Osteocyte (in vitro differentiated cells): ENCODE measurements at places on chromosomes 1 and 21. TPM values are rescaled to one million over a fixed set of nuclear protein-coding genes. Genes with fewer than 3 reads are reported as not detected.
A peak's percentile ranks its signal among the peaks of the same experiment; 100 is the strongest.

- peaks cover 14% of the 10 kb centered on the region for H3K4me1 ChIP-seq
- DNase-seq = no peak
- H3K4me3 ChIP-seq = no peak overlapping the region
- peaks cover 49% of the 10 kb centered on the region for H3K36me3 ChIP-seq
Observed at GRCh38 chr1:33298623-33299277, 22.1 kb downstream of the A3GALT2 start.

- H3K4me3 ChIP-seq = no peak overlapping the region
- no peak overlapping the region for H3K27ac ChIP-seq
- DNase-seq = no peak
- H3K4me1 ChIP-seq = peaks cover 22% of the 10 kb centered on the region
- H3K27me3 ChIP-seq = no peaks in the 10 kb centered on the region
- no peaks in the 10 kb centered on the region for H3K36me3 ChIP-seq
Observed at GRCh38 chr21:35852820-35853219, 207.5 kb downstream of the SETD4 start.

FCRLA gene
- not detected in 2 replicates for total RNA-seq

- peaks cover 3% of the 10 kb centered on the region for H3K27me3 ChIP-seq
- no peaks in the 10 kb centered on the region for H3K36me3 ChIP-seq
- no peak overlapping the region for H3K4me3 ChIP-seq
- H3K27ac ChIP-seq = no peak overlapping the region
Observed at GRCh38 chr1:176919386-176920378, 244.8 kb downstream of the ASTN1 start.

LEMD1 gene
- total RNA-seq = not detected in 2 replicates

DNA sequence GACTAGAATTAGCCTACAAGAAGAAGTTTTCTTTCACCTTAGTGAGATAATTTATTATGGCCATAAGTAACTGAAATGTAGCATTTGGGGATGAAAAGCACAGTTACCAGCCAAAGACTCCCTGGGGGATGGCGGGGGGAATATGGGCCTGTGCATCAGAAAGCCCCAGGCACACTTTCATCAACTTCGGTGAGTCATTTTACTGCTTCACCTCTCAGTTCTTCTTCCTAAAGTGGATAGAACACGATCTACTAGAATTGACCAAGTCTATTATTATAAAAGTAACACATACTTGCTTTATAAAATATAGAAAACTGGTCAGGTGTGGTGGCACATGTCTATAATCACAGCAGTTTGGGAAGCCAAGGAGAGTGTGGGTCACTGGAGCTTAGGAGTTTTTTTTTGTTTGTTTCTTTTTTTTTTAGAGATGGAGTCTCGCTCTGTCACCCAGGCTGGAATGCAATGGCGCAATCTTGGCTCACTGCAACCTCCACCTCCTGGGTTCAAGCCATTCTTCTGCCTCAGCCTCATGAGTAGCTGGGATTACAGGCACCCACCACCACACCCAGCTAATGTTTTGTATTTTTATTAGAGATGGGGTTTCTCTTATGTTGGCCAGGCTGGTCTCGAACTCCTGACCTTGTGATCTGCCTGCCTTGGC lies 141.8 kb downstream of the ZZZ3 start:
- peak overlapping the region; percentile 91 for H3K27ac ChIP-seq
- H3K36me3 ChIP-seq = peaks cover 3% of the 10 kb centered on the region
- H3K4me1 ChIP-seq = peaks cover 37% of the 10 kb centered on the region
- H3K4me3 ChIP-seq = no peak overlapping the region
- DNase-seq = no peak

CSDE1 gene
- total RNA-seq = 499 and 516 TPM in 2 replicates

DNA sequence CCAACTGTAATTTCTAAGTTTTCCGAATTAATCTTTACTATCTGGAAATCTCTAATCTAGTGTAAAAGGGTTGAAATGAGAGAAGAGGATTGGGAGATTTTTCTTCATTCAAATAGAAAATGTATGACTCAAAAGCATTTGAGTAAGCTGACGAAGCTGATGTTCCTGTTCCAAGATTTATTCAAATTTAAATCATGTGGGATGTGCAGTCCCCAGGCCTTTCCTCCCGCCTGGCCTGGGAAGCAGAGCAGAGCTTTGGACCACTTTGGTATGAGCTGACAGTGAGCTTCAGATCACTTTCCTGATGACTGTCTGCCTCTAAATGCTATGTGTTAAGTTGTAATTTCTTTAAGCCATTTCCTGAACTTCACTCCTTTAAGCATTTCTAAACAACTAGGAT lies 192.0 kb downstream of the DHRS3 start:
- peaks cover 17% of the 10 kb centered on the region for H3K4me1 ChIP-seq
- H3K4me3 ChIP-seq = no peak overlapping the region
- peaks cover 24% of the 10 kb centered on the region for H3K36me3 ChIP-seq
- no peak for DNase-seq

DNA sequence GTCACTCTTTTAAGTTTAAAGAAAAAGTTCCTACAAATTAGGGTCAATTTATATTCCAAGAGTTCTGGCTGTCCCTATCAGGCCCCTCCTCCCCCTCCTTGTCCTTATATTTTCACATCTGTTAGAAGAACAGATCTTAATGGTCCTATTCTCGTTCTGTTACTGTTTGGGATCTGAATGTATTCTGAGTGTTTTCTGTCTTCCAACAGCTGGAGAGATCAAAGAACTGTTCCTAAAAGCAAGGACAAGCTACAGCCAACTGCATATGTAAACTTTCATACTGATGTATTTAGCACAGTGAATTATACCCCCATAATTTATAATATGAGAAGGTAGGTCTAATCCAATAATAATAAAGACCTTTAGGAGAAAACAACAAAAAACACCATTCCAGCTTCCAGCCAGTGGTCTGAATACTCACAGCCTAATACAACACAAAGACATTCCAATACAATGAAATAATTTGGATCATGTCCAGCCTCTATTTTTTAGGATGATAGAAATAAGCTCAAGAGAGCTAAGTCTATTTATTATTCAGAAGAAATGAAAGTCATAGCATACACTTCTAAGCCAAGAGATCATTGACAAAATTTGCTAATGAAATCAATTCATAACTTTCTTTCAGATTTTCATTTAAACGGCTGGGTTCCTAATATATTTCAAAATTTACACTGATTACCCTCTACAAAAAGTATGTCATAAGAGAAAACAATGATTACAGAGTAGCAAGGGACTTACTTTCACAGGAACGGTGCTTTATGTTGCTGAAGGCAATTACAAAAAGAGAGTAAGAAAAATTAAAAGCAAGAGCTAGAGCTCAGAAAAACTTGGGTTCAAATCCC lies 25.3 kb downstream of the WLS start:
- peaks cover 88% of the 10 kb centered on the region for H3K4me1 ChIP-seq
- H3K36me3 ChIP-seq = peaks cover 7% of the 10 kb centered on the region
- H3K27ac ChIP-seq = peak overlapping the region; percentile 83
- H3K4me3 ChIP-seq = no peak overlapping the region

- peak overlapping the region; percentile 99 for H3K27ac ChIP-seq
- no peak for DNase-seq
- H3K4me1 ChIP-seq = peaks cover 42% of the 10 kb centered on the region
- no peaks in the 10 kb centered on the region for H3K27me3 ChIP-seq
- H3K4me3 ChIP-seq = peak overlapping the region; percentile 57
- H3K36me3 ChIP-seq = peaks cover 7% of the 10 kb centered on the region
Observed at GRCh38 chr21:36909901-36910561, 56.4 kb downstream of the HLCS start.

- H3K4me1 ChIP-seq = peaks cover 78% of the 10 kb centered on the region
- H3K27ac ChIP-seq = peak overlapping the region; percentile 99
- DNase-seq = peak; percentile 94
- H3K36me3 ChIP-seq = peaks cover 8% of the 10 kb centered on the region
- peak overlapping the region; percentile 59 for H3K4me3 ChIP-seq
Observed at GRCh38 chr21:45294509-45295291, 7.0 kb upstream of the POFUT2 start.

DNA sequence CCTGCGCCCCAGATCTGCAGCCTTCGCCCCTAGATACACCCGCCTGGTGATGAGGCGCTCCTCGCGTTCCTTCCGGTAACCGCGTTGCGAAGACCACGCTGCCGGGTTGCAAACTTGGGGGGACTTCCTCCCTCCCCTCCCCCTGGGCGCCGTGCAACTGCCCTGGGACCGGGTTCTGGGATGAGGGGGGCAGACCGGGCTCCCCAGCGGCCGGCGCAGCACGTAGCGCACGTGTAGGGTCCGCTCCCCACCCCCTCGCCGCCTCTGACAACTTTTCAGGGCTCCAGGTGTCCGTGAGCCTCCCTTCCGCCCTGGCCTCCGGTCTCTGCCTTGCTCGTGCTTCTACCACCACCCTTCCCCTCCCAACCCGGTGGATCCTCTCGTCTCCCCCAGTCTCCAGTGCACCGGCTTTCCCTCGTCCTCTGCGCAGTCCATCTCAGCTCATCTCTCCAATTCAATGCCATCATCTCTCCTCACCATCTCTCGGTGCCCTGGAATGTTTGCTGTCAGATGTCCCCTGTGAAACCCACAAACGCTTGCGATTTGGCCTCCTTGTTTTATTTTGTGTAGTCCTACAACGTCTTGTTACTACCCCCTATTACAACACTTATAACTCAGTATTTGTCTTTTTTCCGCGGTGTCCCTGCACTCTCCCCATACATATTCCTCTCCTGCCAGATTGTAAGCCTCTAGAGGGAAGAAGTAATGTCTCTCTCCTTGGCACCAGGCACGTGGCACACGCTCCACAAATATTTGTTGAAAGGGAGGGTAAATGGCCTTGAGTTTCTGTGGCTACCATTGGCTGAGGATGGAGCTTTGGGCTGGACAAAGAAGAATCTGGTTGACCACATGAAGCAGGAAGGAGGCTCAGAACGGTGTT lies 782 bp downstream of the PCAT6 start:
- peaks cover 5% of the 10 kb centered on the region for H3K27me3 ChIP-seq
- H3K27ac ChIP-seq = peak overlapping the region; percentile 95
- DNase-seq = no peak
- no peaks in the 10 kb centered on the region for H3K36me3 ChIP-seq
- H3K4me1 ChIP-seq = peaks cover 28% of the 10 kb centered on the region

RSPH1 gene
- total RNA-seq = 0.19 and 0.34 TPM in 2 replicates

- H3K27ac ChIP-seq = no peak overlapping the region
- no peak for DNase-seq
- no peaks in the 10 kb centered on the region for H3K4me1 ChIP-seq
Observed at GRCh38 chr1:187051618-187052232, 223.0 kb downstream of the PLA2G4A start.

DNA sequence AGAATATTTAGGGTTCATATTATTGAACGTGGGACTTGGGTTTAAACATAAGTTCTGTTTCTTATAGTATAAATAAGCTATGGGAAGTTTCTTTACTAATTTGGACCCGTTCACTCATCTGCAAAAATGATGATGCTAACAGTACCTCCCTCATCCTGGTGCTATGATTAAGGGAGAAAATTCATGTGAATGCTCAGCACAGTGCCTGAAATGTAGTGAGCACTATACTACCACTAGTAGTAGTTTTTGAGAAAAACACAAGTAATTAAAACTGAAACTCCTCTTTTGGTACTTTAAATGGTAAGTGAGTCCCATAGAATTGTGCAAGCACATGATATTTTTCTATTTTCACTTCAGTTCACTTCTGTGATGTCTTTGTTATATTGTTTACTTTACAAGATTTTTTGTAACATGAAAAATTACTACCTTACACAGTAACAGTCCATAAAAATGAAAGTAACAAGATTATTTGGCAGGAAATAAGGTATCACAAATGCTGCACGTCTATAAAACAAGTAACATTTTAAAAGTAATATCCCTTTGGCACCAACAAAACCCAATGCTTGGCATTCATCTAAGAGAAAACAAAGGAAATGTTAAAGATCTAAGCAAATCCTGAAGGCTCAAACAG lies 11.3 kb upstream of the PTPRC start:
- no peak overlapping the region for H3K4me3 ChIP-seq
- H3K27me3 ChIP-seq = no peaks in the 10 kb centered on the region
- no peak overlapping the region for H3K27ac ChIP-seq
- peaks cover 9% of the 10 kb centered on the region for H3K4me1 ChIP-seq

GRCh38 chr1:223231581-223231980 lies 88.5 kb upstream of the TLR5 start:
- no peaks in the 10 kb centered on the region for H3K4me1 ChIP-seq
- DNase-seq = peak; percentile 70
- H3K36me3 ChIP-seq = no peaks in the 10 kb centered on the region

FHAD1 gene
- not detected in 2 replicates for total RNA-seq

DNA sequence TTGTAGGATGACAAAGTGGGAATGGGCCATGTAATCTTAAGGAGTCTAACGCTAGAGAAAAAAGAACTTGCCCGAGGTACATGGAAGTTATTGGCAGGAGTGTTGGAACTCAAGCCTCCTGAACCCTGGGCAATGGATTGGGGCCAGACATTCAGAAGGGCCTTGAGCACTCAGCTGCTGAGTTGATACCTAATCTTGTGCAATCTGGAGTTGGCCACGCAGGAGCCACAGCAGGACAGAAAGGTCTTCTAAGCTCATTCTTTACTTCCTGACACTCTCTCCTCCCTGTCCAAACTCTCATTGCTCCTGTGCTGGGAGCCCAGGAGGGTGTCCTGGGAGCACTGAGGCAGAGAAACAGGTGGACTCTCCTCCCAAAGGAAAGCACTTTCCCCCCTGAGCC lies 25.1 kb upstream of the CSF1 start:
- H3K36me3 ChIP-seq = no peaks in the 10 kb centered on the region
- no peak for DNase-seq
- peaks cover 12% of the 10 kb centered on the region for H3K4me1 ChIP-seq
- no peak overlapping the region for H3K4me3 ChIP-seq
- H3K27me3 ChIP-seq = no peaks in the 10 kb centered on the region
